H7 (cell line): ENCODE measurements at places on chromosomes 5 and 9.
A peak's percentile ranks its signal among the peaks of the same experiment; 100 is the strongest.

DNA sequence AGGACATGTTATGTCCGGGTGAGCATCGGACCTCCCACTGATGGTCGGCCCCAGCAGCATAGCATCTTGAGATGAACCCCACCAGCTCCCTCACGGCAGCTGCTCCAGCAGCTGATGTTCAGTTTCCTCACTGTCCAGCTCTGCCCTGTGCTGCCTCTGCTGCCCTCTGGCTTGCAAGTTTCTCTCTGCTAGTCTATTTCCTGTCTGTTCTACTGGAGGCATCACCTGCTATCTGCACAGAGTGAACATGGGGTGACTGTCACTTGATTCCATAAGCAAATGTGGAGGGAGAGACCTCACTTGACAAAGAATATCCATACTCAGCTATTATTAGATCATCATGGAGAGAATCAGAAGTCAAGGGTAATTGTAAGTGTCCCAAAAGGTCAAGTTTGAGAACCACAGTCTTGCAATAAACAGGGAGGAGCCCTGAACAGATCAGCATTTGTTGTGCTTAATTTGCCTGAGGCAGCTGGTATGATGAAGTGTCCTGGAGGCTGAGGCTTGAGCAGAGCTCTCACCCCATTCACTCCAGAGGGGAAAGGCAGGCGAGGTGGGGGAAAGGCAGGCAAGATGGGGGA lies 702.8 kb downstream of the SEMA5A start:
- DNase-seq, result peak; percentile 22

DNA sequence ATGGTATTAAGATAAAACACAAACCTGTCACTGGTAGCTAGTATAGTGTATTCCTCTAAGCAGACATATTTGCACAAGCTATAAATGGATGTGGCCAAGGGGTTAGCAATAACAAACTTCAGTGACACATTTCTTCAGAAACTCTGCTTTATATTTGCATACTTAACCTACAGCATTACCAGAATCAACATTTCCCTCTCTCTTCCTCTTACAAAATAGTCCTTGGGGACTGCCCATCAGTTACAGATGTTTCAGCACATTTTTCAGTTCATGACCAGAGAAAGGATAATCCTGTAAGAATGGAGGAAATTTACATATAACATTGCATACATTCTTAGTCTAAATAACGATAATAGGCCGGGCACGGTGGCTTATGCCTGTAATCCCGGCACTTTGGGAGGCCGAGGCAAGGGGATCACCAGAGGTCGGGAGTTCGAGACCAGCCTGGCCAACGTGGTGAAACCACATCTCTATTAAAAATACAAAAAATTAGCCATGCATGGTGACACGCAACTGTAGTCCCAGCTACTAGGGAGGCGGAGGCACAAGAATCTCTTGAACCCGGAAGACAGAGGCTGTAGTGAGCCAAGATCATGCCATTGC lies 25.3 kb upstream of the SLC1A1 start:
- DNase-seq, result no peak

DNA sequence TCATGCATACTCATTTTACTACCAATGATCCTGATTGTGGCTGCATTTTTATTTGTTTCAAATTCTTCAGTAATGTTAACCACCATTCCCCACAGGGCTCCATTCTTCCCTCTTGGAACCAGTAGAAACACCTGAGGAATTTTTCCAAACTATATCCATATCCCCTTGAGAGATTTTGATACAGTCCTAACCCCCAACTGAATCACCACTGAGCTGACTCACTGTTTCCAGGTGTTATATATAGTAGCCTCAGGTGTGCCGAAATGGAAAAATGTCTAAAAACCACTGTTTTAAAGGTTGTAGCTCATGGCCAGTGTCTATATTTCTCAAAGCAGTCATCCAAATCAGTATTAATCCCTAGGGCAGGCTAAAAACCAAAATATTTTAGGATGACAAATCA lies 85.2 kb downstream of the MRPS27 start:
- DNase-seq, result no peak

GRCh38 chr9:110850401-110851135 lies 182.0 kb downstream of the MUSK start:
- DNase-seq, result no peak

GRCh38 chr9:89380437-89381307 lies 62.4 kb downstream of the SECISBP2 start:
- peak; percentile 48 for DNase-seq

- peak; percentile 83 for DNase-seq
These were observed 58.2 kb upstream of the GGTA1 start for GRCh38 chr9:121557581-121558447.
